ENCODE measurements at places on chromosomes 5 and 9.
A peak's percentile ranks its signal among the peaks of the same experiment; 100 is the strongest.

DNA sequence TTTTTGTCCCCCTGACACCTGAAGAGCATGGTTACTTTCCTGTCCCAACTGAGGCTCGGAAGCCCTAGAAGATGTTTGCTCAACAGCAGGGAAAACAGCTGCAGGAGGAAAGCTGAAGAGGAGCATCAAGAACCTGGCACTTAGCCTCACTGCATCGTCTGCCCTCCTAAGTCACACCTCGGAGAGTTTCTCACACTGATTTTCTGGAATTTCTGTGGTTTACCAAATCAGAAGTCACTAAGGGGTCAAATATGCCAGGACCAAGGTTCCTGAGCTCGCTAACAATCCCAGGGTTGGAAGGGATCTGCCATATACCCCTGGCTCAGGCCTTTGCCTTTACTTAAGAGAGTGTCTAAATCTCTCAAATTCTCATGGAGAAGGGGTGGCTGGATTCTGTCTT lies 5.3 kb downstream of the IL12B start:
- no peak for DNase-seq

DNA sequence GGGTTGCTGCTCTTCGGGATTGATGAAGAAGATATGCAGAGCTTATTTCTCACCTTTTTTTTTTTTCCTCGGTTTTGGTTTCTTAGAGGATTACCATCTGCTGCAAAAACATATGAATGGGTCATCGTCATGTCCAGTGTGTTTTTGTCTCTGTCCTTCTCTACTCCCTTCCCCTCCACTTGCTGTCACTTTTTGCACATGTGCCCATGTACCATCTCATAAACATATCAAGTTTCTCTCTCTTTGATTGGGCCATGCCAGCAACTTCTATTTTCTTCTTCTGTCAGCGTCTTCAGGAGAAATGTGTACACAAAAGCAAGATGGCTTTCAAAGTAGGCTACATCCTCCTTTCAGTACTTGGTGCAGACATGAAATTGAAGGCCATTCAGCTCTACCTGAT lies 57.1 kb downstream of the ZNF462 start:
- DNase-seq = no peak

- DNase-seq = no peak
Measured at GRCh38 chr9:5971740-5972139, 43.7 kb downstream of the RANBP6 start.

GRCh38 chr5:3107156-3107611 lies 355.7 kb upstream of the IRX2 start:
- DNase-seq = no peak

DNA sequence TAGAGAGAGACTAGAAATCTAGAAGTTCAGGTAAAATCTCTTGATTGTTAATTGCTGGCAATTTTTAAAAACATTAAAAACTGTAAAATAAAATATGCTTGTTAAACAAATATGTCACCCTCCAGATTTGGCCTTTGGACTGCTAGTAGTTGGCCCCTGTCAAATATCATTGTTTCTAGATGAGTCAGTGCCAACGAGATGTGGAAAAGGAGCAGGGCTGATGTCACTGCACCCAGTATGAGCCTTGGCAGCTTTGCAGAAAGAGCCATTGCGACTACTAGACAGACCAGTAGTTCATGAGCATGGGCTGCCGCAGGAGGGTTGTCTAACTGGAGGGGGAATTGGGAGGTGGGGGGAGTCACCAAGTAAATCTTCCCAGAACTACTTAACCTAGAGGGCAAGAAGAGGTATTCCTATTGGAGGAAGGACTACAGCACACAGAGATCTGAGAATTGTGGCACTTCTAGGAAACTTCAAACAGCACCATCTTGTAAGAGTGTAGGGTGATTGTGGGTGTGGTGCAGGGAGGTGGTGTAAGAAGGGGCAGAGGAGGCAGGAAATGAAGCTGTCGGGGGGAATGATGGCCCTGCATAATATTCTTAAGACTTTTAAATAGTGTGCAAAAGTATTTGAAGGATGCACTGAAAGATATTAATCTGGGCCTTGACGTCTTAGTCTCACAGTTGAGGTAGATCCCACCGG lies 7.1 kb upstream of the DOCK2 start:
- no peak for DNase-seq

DNA sequence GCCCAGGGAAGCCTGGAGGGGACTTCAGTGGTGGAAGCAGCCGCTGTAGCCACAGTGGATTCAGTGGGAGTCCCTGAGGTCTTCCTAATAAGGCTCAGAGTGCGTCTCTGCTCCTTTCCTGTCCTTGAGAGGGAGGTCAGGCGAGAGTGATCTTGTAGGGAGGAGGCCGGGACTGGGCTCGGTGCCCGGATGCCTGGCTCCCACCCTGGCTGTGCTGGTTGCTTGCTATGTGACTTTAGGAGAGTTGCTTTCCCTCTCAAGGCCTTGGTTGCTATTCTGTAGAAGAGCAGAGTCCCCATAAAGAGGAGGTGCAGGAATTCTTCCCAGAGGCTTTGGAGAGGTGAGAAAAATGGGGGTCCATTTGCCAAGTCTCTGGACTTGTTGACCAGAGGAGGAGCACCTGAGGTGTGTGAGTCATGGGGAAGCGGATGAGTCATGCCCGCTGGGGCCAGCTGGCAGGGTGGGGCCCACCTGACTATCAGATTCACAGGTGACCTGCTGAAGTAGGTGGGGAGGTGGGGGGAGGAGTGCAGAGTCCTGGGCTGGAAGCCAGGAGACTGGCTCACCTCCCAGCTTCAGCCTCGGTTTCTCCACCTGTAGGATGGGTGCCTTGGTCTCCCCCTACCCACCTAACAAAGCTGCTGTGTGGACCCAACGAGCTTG lies 13.8 kb downstream of the GSN start:
- DNase-seq = peak; percentile 19

GRCh38 chr9:13267743-13268142 lies 11.7 kb downstream of the MPDZ start:
- no peak for DNase-seq

DNA sequence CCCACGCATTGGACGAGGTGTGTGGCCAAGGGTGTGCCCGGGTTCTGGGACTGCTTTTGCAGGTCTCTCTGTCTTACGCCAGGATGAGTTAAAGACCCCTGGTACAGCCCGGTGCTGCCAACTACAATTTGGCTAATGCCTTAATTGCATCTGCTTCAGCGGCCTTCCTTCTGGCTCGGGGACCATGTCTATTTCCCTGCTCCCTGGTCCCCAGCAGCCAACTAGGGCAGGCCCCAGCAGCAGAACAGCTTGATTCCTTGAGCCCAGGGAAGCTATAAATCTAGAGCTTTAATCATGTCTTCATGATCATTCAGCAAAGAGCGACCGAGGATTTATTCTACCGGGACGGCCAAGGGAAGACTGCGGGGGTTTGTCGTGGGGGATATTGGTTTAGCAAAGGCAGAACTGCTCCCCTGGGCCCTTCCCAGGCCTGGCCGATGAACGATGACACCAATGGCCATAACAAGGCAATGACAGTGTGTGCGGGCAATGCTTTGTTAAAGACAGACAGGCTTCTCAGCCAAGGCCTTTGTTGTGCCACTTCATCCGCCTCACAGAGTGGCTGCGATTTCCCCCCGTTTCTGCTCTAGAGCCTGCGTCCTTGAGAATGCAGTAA lies 51.4 kb downstream of the CFAP77 start:
- DNase-seq = no peak

GRCh38 chr9:109856785-109857184 lies 76.8 kb downstream of the PALM2AKAP2 start:
- no peak for DNase-seq

DNA sequence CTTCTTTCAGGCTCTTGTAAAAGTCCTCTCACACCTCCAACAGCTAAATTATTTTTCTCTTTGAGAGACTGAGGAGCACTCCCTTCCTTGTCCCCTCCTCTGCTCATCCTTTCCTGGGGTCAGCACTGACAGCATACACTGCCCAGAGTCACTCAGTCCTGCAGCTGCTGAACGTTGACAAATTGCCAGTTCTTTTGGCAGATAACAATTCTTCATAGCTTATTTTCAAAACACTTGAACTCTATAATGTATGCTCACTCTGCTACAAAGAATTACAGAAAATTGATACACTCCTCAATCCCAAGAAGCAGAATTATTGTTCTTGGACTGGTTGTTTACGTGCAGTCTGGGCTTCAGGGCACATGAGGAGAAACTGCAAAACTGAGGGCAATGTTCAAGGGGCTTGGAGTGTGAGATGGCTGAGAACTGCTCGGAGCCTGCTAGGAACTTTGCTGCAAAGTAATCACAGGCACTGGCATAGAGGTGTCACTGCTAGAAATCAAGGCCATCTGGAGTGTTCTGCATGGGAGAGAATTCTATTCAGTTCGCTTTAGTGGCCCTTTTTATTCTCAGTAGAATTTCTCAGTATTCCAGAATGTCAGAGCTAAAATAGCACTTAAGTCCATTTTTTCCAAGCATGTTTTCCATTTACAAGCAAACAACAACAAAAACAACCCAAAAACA lies 96.4 kb upstream of the SPOCK1 start:
- DNase-seq = no peak

GRCh38 chr9:111715471-111715870 lies 54.1 kb downstream of the GNG10 start:
- DNase-seq = no peak

- no peak for DNase-seq
Measured at GRCh38 chr5:155140646-155141045, 127.1 kb downstream of the KIF4B start.

DNA sequence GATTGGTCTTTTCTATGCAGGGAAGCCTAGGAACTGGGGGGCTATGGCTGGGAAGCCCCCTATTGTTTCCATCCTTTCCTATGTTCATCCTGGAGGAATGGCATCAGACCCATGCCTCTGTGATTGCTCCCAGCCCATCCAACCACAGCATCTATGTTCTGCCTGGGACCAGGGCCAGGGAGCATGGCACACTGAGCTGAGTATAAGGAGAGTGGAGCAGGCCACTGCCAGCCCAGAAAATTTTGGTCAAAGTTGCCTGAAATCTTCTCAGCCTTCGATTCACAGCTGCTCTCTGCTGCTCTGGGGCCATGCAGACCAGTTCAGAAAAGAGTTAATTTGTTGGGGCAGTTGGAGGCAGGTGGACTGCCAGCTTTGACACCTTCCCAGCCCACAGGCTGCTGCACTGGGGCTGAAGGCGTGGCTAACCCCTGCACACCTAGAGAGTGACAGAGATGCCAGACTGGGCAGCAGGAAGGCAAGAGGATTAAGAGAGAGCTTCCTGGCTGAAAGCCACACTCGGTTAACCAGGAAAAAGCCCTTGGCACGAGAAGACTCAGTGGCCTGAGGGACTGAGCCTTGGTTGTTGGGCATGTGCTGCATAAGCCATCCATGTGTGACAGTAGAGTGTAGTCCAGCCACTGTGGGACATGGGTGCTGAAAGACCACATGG lies 12.1 kb downstream of the TGFBI start:
- no peak for DNase-seq

- DNase-seq = no peak
Measured at GRCh38 chr5:88799938-88800535, 82.9 kb downstream of the MEF2C start.

DNA sequence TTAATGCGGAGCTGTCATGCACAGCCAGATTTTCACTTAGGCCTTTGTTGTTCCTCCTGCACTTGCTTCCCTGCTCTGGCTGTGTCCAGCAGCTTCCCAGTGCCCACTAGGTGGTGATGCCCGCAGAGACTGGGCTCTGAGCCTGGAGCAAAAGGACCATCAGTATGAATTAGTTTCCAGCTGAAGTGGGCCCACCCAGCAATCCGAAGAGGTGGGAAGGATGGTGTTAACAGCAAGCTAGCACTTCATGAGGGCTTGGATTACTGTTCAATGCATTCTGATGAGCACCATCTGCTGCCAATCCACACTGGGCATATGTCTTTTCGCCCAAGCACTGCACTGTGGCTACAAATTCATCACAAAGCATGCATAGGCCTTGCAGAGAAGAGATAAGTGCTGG lies 459.1 kb downstream of the SPOCK1 start:
- DNase-seq = no peak

DNA sequence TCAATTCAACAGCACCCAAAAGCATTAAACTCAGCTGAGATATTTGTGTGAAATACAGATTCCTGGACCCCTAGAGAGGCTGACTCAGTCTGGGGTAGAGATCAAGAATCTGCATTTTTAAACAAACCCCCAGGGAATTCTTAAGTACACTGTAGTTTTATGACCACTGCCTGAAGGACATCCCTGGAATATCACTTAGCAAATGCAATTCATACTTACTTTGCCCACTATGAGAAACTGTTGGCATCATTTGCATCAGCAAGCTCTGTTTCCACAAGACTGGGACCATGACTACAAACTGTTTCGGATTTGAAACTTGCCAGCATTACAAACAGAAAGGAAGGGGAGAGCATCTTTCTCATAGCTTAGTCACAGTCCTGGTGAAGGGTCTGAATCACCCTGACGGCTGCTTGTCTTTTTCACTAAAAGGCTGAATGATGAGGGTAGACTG lies 63.7 kb downstream of the MLLT3 start:
- peak; percentile 28 for DNase-seq

GRCh38 chr9:95981761-95982390 lies 106.4 kb downstream of the ERCC6L2 start:
- no peak for DNase-seq

DNA sequence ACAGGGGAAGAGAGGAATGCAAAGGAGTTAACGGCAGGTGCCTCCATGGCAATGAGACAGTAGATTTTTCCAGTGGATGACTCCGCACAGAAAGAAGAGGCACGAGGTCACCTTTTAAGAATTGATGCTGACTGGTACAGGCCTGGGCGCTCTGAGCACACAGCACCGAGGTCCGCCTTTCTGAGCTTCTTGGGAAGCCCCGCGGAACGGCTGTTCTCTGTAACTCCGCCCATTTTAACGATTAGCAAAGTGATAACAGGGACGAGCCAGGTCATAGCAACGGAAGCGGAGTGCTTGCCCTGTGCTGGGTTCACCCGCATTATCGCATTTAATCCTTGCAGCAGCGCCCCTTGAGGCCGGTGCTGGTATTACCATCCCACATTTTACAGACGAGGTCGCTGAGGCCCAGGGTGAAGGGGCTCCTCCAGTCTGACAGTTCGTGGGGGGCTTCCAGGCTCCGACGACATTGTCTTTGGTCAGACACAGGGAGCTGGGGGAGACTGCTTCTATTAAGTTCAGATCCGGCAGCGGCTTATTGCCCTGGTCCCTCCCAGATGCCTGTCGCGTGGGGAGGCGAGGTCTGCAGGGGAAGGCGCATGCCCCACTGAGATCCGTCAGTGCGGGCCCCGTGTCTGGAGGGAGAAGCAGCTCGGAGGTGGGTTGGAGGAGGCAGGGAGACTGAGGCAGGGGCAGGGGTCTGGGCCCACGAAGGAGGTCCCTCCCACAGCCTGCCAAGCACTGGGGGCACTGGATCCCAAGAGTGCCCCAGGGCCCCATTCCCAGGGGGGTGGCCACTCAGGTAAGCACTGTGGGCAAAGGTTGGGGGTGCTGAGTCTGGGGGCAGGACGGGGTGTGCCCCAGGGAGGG lies 22.3 kb upstream of the HMCN2 start:
- DNase-seq = peak; percentile 82

GRCh38 chr5:116289276-116289675 lies 204.5 kb downstream of the COMMD10 start:
- DNase-seq = no peak

GRCh38 chr9:89555451-89556375 lies 49.1 kb upstream of the GADD45G start:
- DNase-seq = no peak

- no peak for DNase-seq
Measured at GRCh38 chr9:1057910-1058309, 7.8 kb downstream of the DMRT2 start.
